ENCODE measurements at places on chromosomes 11 and 22.

- no peak for DNase-seq
Observed at GRCh38 chr11:120012245-120012644, 125.7 kb downstream of the TRIM29 start.

GRCh38 chr11:2724653-2725367 lies 25.0 kb upstream of the KCNQ1OT1 start:
- DNase-seq: no peak

DNA sequence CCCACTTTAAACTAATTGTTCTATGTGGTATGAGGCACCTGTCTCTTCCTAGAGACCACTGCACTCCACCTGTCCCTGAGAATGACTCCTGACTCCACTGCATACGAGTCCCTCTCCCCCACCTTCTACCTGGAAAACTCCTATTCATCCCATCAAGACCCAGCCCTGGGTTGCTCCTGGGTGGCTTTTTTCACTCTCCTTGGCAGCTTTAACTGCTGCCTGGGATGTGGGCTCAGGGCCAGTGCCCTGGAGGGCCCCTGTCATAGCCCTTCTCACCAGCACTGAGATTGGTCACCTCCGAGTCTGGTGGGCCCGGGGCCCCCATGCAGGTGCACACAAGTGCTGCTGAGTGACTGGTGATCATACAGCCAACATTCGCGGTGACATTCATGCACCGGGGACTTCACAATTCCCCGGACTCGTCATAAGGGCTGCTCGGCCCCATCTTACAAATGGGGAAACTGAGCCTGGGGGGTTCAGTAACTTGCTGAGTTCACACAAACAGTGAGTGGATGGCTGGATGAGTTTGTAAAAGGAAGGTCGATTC lies 25.9 kb upstream of the TOLLIP start:
- DNase-seq: no peak

GRCh38 chr11:130997278-130997677 lies 81.0 kb upstream of the SNX19 start:
- DNase-seq: no peak

- DNase-seq: no peak
Observed at GRCh38 chr22:36184433-36185025, 17.1 kb downstream of the APOL4 start.

Measured in head of caudate nucleus (tissue), 42 donors.